ENCODE measurements at places on chromosomes 1 and 21.

DNA sequence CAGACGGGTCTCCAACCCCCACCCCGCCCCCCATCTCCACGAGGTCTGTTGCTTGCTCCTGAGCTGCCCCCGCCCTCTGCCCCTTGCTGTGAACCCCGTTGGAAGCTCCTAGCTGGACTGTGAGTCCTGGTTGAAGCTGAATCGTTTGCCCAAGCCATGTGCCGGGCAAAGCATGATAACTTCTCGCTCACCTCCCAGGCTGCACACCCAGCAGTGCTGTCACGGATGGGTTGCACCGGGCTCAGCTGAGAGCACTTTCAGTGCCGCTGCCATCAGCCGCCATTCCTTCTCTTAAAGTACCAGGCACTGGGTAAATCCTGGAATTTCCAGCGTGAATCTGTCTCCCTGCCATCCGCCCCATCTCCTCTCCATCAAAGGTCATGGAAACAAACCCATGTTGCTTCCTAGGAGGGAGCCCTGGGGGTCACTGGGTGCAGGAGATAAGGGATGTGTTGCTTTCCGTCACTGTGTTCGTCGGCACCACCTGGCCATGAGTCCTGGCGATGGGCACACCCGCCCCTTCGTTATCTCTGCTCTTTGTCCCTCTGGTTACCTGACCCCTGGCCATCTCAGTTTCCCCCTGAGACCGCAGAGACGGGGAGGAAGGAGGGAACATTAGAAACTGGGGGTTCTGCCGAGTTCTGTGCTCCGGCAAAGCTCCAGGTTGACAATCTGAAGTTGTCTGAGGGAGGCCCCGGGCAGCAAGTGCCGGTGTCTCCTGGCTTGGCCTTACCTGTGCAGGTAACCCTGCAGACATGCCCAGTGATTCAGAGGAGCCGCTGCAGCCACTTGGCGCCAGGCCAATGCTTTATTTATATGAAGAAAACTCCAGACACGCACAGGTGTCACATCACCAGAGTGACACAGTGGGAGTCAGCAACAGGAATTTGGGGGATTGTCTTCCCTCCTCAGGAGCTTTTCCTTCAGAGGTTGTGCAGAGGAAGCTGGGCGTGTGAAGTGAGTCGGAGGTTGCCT lies 2.7 kb downstream of the PDE9A start:
- no peak for DNase-seq

DNA sequence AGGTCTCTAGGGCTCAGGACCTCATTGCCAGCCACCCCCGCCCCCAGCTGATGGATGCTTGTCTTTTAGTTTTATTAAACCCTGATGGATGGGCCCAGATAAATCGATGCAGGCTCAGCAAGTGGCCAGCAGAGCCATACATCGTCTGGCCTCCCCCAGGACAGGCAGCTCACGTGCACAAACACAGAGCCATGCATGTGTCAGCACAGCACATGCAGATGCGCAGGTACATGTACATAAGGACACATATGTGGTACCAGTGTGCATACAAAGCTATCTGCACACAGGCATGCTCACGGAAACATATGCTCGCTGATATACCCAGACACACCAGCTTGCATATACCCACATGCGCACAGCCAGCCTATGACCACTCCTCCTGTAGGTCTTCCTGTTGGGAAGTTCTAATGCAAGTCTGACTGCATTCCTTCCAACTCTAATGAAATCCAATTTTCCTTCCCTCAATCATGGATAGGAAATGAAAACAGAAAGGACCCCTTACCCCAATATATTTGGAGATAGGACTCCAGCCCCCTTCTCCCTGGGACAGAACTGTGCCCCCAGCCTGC lies 897 bp downstream of the COL16A1 start:
- DNase-seq = no peak

GRCh38 chr1:225772323-225772768 lies 5.3 kb upstream of the SRP9 start:
- DNase-seq = no peak

- DNase-seq = no peak
These were observed 94.6 kb upstream of the TMPRSS2 start for GRCh38 chr21:41602531-41602930.

- no peak for DNase-seq
These were observed 26.6 kb upstream of the RD3 start for GRCh38 chr1:211518330-211519289.

DNA sequence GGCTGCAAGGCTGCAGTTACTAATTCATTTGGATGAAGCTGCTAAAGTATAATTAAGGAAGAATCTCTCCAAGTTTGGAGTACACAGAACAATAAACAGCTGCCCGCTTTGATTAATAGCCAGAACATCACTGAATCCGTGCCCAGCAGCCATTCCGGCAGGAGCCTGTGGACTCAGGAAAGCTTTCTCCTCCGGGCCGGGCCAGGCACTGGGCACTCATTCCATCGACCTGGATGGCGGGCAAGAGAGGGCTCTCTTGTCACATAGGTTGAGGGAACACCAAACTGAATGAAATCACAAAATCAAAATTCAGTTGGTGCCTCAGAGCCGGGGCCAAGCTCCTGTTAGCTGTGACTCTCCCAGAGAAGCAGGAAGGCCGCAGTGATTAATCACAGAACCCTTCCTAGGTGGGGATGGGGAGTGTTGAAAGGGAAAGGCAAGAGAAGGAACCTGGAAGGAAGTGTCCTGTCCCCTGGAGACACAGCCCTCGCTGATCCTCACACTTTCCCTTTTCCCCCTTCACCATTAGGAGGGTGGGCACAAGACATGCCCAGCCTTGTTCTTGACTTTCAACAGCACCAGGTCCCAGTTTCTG lies 306.7 kb downstream of the NPHP4 start:
- DNase-seq = no peak

GRCh38 chr1:200364091-200364759 lies 45.6 kb downstream of the ZNF281 start:
- no peak for DNase-seq

DNA sequence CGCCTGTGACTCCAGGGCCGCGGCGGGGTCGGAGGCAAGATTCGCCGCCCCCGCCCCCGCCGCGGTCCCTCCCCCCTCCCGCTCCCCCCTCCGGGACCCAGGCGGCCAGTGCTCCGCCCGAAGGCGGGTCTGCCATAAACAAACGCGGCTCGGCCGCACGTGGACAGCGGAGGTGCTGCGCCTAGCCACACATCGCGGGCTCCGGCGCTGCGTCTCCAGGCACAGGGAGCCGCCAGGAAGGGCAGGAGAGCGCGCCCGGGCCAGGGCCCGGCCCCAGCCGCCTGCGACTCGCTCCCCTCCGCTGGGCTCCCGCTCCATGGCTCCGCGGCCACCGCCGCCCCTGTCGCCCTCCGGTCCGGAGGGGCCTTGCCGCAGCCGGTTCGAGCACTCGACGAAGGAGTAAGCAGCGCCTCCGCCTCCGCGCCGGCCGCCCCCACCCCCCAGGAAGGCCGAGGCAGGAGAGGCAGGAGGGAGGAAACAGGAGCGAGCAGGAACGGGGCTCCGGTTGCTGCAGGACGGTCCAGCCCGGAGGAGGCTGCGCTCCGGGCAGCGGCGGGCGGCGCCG lies at the start of gene SIM2:
TSS of gene SIM2 (plus strand) at position 135 of the 565 bp plus-strand sequence. CDS start 632 bp downstream, outside the sequence.
- DNase-seq = no peak

DNA sequence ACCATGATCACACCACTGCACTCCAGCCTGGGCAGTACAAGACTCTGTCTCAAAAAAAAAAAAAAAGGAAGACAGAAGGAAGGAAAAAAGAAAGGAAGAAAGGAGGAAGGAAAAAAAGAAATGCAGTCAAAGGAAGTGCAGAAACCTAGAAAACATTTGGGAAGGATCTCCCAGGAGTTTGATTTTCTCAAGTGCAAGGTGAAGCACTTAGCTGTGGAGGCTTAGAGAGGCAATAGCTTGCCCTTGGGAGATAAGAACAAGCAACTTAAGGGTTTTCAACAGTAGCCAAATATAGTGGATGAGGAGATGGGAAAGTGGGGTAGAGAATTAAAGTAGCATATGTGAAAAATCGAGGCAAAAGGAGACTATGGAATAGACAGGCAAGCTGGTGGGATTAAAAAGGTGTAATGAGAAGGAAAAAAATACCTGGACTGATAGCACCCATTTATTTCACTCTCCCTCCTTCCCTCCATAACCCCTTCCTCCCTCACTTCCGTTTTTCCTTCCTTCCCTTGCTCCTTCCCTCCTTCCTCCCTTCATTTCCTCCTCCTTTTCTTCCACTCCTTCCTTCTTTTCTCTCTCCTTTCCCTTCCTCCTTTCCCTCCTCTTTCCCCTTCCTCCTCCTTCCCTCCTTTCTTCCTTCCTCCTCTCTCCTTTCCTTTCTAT lies 6.8 kb upstream of the FAM89A start:
- DNase-seq = no peak

- no peak for DNase-seq
These were observed 215.7 kb upstream of the IRF2BP2 start for GRCh38 chr1:234825498-234826165.

- DNase-seq = no peak
These were observed 15.7 kb downstream of the TM2D1 start for GRCh38 chr1:61708953-61709907.

DNA sequence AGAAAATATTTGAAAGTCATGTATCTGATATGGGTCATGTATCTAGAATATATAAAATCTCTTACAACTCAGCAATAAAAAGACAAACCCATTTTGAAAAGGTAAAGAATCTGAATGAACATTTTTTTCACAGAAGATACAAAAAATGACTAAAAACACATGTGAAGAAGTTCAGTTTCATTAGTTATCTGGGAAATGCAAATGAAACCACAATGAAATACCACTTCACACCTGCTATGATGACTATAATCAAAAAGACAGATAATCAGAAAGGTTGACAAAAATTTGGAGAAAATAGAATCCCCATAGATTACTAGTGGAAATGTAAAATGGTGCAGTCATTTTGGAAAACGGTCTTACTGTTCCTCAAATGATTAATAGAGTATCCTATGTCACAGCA lies 631.0 kb downstream of the MRPL39 start:
- no peak for DNase-seq

- DNase-seq = no peak
These were observed 666.0 kb upstream of the PLXNA2 start for GRCh38 chr1:208910161-208910560.

DNA sequence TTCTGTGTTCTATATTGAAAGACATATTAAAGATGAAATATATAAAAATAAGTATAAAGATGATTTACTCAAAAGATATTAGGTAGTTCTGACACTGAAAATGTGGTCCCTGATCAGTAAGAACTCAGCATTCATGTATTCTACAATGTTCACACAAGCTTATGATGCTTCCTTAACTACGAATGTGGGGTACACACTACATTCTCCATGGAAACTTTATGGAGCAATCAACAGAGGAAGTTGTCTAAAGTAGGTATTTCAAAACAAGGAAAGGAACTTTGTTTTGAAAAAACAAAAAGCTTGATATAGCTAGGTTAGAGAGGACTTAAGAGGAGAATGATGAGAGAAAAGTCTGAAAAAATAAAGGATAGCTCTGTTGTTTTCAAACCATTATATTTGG lies 119.7 kb upstream of the RGS18 start:
- no peak for DNase-seq

GRCh38 chr1:85850238-85850637 lies 142.0 kb upstream of the ZNHIT6 start:
- no peak for DNase-seq

DNA sequence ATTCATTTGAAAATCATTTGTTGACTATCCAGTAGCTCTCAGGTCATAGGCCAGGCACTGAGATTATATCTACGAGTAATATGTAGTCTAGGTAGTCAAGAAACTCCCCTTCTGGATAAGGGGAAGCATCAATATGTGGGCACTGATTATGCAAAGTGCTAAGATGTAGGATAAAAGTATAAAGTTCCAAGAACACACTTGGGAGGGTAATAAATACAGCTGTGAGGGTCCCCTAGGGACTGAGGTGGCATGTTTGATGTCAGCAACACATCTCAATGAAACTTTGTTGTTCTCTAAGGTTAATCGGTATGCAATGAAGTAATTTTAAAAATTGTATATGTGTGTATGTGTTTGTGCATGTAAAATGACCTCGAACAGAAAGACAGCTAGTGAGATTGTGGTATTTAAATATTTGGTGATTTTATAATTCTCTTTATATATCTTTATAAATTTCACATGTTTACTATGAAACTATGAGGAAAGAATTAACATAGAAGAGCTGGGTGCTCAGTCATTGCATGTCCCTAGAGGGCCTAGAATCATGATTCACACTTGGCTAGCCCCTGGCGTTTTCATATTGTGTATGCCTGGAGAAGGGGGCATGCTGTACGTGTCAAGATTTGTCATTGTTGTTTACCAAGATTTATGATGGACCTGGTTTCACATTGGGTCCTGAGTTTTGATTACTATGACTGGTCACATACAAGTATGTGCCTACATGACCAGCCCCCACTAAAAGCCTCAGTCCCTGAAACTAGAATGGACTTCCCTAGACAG lies 140.1 kb upstream of the DUSP10 start:
- DNase-seq = no peak

DNA sequence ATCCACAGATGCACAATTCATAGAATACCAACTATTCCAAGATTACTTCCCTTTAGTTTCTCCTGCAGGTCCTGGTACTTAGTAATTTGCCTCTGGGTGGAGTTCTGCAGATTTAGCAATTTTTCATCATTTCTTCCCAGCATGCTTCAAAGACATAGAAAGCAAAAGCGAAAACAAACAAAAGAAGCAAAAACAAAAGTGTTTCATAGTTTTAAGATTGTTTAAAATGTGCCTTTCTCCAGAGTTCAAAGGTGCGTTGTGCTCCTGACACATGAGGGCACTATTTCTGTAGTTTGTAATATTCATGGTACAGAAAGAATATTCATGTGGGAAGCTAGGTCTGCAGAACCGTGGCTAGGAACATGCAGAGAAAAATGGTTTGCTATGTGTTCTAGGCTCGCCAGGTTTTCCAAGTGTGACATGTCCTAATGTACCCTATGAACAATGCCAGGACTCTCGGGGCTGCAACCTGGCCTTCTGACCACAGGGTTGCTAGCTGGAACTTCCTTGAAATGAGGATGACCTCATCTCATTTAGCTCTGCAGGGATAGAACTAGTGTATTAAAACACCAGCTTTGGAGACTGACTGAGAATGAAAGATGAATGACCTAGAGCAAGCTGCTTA lies 30.0 kb upstream of the RCSD1 start:
- DNase-seq = no peak

DNA sequence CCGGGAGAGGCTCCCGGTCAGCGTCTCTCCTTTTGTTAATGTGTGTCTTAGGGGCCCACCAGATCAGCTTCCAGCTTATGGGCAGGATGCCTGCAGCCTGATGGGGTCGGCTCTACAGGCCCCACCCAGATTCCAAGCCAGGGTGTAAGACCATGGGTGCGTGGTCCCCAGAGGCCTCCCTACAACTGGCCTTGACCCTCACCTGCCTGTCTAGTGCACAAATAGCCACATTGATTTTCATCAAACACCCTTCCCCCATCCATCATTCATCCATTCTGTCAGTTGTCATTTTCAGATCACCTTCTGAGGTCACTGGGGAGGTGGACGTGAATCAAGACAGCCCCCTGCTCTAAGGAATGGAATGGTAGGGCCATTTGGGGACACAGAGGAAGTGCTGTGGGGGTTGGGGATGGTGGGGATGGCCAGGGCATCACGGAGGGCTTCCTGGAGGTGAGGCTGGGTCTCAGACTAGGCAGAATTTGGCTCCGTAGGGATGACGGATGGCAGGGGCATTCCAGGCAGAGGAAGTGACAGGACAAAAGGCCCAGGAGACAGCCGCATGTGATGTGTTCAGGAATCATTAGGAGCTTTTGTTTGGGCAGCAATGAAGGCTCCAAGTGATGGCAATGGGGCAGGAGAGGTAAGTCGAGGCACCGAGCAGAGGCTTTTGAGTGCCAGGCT lies 118.8 kb downstream of the EPHB2 start:
- no peak for DNase-seq

Data from activated T-helper 1 cell treated with anti-CD3 and anti-CD28 coated beads, Interleukin-2, amount 50 U/mL, for 16 hours (primary cell).